DMS 273 treated with DMSO at 0.1 percent for 48 hours (cell line): ENCODE measurements at places on chromosomes 3 and 15.

GRCh38 chr3:54165865-54166264 lies 43.5 kb downstream of the CACNA2D3 start:
- no peak for DNase-seq

DNA sequence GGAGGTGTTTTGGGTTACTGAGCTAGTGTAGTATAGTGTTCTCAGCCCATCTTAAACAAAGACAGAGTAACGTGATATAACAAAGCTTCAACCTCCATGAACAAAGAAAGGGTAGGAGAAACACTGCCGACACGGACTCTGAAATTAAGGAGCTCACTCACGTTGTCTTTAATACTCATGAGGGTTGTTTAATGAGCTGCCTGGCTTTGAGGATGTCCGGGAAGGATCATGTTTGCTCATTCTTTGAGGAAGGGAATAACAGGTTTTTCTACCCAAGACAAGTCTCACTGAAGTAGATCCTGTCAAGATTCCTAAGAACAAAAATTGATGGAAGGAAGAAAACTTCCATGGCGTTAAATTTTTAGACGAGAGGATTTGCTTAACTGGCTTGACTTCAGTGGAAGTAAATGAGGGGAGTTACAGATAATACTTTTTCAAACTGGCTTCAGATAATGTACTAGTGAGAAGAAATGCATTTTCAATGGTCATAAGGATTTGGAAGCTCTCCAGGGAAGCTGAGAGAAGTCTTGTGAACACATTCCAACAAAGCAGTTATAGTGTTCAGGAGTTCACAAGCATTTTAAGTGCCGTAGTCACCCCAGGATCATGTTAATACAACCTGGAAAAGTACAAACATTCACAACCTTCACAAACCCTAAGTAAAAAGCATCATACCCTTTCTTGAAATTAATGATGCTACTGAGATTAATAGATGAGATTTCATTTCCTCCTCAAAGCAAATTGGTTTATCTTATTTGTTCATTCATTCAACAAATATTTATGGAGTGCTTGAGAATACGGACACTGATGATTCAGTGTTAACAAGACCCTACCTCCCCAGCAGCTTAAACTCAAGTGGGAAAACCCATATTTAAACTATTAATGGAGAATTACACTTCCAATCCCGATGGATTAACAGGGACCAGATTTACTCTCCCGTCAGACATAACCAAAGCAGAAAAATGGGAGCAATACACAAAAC lies 101.5 kb downstream of the SHQ1 start:
- DNase-seq = no peak

DNA sequence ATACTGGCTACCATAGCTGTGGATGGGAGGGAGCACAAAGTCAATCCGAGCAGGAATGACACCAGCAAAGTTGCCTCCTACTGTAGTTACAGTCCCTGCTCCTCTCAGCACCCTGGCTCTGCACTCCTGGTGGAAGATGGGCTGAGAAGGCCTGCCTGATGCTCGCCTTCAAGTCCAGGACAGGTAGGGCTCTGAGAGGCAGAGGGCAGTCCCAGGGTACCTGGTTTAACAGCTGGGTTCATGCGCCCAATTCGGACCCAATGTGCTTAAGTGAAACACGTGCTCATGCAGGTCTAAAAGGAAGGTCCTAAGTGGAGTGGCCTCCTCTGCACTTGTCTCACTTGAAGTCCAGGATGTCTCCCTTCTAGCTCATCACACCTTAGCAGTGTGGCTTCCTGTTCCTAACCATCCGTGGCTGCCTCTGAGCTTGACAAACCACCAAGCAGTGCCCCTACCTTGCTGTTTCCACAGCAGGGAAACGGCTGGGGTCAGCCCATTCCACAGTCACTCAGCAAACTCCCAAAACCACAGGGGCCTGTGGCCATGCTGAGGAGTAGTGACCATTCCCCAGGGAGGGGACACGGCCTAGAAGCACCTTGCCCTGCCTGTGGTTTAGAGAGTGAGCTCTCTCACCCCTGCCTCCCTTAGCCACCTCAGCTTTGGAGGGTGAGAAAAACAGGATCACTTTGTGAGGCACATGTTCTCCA lies 3.9 kb upstream of the MUSTN1 start:
- no peak for DNase-seq

DNA sequence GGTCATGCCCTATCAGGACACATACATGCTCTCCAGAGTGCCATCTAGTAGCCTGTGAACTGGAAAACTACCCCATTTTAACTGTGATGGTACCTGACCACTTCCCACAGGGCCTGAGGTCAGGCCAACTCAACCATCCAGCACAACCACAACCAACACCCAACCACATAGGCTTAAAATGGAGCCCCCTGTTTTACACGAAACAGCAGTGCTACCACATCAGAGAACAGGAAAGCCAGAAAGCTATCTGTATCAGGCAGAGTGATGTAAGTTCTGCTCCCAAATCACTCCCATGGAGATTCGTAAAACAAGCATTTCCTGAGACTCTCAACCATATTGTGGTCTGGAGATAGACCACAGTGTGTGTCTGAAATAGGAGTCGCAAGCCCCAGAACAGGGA lies 1017.3 kb upstream of the EPHA6 start:
- no peak for DNase-seq

DNA sequence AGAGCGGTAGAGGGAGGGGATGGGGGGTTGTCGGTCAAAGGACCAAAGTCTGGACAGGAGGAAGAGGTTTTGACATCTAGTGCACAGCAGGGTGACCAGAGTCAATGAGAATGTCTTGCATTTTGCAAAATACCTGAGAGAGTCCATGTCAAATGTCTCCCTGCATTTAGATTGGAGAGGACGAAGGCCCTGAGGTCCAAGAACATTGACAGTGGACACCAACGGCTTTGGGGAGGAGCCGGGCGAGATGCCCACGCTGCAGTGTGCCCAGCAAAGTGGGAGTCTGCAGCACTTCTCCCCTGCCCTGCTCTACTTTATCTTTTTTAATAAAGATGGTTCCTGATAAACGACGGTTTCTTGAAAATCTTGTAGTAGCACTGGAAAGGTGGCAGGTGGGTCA lies 67.4 kb upstream of the TAMM41 start:
- DNase-seq = no peak

GRCh38 chr3:178996399-178996798 lies 75.2 kb downstream of the ZMAT3 start:
- DNase-seq = no peak

- no peak for DNase-seq
These were observed 65.3 kb downstream of the FLNB start for GRCh38 chr3:58073301-58074108.

DNA sequence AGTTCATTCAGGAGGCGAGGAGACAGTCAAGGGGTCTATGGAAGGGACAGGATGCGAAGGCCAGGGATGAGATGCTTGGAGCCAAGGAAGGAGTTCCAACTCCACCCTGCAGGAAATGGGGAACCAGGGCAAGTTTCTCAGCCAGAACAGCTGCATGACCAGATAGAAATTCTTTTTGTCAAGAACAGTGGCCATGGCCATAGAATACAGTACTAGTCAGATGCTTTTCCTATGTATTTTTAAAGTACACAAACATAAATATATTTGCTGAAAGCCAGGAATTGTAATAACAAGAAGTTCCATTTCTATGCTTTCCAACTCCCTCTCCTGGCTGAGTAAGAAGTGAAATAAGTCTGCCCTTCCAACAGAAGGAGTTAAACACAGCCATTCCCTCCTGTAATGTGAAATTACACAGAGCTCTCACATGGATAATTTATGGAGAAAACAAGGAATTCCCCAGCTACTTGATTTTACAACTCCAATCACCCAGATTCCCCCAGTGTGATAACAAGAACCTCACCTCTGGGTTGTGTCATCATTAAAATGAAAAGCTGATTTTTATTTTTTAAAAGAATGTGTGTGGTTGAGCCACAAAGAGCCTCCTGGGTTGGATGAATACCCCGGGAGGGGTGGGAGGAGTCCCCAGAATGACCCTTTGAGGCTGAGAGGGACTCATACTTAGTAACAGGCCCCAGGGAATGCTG lies 124.6 kb upstream of the ARHGEF3 start:
- DNase-seq = no peak

- no peak for DNase-seq
These were observed 599.3 kb downstream of the PYDC2 start for GRCh38 chr3:192060160-192060781.

DNA sequence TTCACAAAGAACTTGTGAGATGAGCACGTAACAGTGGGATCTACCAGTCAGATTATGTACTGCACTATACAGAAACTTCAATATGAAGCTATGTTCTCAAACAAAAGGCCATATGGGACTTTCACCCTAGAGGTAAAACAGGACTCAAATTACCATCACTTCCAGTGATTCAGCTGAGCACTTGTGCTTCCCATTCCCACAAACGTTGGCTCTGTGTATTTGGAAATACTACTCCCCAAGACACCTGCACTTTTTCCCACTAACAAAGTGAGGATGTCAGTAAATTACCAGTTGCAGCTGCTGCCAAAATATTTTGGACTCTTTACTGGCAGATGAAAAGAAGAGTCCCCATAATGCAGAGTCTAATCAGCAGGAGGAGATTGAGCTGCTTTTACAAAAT lies 1570.1 kb downstream of the SI start:
- DNase-seq = peak; percentile 2

DNA sequence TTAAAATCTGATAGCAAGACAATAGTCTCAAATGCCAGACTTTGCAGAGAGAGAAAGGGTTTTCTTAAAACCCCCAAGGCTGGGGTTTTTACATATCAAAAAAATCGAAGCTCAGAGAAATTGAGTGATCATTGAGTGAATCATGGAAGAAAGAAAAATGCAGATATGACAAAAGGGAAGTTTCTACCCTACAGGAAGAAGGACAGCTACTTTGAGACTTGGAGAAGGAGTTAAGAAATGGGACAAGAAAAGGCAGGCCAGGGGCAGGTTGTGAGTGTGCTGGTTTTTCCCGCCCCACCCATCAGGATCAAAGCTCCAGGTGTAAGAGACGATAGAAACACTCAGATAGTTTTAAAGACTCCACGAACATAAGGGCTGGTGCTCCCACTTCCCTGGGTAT lies 18.6 kb downstream of the TMEM158 start:
- DNase-seq = no peak

DNA sequence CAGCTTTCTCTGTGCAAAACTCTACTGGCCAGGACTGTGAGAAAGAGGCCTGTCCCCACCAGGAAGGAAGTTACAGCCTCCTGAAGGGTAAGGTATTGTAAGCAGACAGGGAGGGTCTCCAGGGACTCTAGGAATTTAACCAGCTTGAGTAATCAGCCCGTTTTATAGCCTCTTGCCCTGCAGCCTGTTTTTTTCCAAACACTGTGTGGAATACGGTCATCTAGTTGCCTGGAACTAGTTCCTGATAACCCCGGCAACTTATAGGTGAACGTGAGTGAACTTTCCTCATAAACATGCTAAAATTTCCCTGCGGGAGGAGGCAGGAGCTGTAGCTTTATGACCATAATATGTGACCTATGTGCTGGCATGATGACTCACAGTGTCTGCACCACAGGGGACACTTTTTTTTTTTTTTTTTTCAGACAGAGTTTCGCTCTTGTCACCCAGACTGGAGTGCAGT lies 60.1 kb upstream of the DAZL start:
- no peak for DNase-seq

DNA sequence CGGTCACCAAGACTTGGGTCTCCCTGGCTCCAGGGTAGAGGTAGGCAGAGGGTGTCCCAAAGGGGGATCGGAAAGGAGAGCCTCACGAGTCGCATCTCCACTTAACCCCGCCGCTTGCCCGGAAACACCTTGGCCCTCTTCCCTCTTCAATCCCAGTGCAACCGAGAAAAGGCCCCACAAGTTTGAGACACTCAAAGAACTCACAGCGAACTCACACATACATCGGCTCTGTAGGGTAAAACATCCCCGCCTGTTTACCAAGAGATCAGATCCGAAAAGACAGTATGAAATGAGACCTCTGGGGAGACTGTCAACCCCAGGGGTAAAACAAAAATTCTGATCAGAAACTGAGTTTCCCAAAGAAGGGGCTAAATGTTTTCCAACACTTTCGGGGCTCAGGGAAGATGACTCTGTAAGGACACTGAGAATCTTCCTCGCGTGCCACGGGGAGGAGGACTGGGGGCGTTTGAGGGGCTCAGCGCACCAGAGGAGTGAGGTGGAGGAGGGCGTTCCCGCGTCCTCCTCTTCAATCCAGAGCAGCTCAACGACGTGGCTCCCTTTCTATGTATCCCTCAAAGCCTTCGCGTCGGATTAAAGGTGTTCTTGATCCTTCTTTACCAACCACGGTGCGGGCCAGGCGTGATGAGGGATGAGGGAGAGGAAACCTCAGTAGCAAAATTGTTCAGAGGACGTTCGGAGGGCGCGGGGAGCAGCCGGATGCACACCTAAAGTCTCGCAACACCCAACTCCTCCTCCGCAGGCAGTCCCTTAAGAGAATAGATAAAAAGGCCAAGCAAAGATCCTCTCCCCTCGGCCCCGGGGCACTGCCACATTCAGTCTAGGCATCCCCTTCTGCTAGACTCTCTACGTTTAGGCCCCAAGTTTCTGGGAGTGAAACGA lies 3.7 kb downstream of the WNT5A start:
- DNase-seq = no peak

- no peak for DNase-seq
These were observed 1125.4 kb downstream of the ROBO1 start for GRCh38 chr3:78642226-78643035.

- DNase-seq = no peak
These were observed 13.1 kb upstream of the CP start for GRCh38 chr3:149234671-149235245.

- no peak for DNase-seq
These were observed 36.3 kb upstream of the MEX3B start for GRCh38 chr15:82081914-82082762.

DNA sequence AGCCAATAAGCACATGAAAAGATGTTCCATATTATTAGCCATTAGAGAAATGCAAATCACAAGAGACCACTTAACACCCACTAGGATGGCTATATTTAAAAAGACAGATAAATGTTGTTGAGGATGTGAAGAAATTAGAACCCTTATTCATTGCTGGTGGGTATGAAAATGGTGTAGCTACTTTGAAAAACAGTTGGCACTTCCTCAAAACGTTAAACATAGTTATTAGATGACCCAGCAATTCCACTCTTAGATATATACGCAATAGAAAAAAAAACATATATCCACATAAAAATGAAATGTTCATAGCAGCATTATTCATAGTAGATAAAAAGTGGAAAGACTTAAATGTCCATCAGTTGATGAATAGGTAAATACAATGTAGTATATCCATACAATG lies 47.1 kb upstream of the TERB2 start:
- no peak for DNase-seq
